ENCODE measurements at places on chromosomes 6 and 20.

DNA sequence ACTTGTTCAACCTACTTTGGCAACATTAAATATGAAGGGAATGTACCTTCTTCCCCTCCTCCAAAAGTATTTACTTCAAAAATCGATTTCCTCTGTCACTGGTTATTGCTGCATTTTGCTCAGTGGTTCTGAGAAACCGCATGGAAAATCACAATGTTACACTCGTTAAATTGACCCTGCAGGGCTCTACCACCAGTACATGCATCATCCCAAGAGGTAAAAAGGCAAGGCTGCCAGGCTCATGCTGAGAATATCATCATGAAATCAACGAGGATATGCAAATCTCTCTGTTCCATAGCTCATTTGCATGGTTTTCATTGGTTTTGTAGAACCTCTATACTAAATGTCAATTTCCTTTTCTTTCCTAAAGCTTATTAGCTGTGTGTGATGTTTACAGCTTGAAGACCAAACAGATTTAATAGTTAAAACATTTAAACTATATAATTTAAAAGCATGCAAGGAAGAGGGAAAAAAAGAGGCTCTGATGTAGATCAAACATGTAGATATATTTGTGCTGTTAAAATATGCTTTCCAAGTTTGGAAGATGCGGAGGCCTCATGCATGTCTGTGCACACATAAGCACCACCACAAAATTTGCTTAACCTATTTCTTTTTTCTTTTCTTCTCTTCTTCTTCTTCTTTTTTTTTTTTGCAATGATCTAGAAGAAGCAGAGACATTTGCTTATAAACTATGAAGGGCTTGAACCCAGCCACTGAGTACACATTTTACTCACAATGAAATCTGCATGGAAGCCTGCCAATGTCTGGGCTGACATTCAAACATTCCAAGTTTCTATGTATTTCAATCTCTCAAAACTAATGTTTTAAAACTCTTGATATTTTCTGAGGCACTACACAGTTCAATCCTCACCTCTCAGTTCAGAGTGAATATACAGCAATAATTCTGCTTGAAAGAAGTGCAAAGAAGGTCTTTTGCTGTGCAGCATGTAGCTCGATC, 194.0 kb downstream of the GMPR start:
- peak; percentile 33 for DNase-seq

- DNase-seq, result no peak
Observed at GRCh38 chr6:77173472-77174074, 289.7 kb downstream of the HTR1B start.

DNA sequence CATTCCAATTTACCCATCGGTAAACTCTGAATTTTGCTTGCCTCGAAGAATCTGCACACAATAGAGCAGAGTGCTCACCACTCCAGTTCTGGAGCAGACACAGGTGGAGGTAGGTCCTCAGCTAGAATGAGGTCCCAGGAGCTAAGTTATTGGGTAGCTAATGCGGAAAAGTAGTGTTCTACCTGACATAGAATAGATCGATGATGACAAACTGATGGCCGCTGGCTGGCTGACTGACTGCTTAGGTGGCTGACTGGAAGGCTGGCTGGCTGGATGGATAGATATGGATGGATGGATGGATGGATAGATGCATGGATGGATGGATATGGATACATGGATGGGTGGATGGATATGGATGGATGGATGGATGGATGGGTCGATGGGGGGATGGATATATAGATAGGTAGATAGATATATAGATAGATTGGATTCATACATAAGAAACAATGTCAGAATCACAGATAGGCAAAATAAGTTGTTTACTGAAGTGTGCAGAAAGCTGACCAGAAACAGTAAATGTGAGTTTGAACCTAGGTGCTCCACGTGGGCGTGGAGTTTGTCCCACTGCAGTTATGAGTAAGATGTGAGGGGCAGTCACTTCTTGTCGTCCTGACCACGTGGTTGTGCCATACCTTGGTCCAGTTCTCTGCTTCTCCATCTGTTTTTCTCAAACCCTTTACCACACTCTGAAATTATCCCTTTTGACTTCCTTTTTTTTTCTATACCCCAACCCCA, 62.1 kb downstream of the TBXT start:
- peak; percentile 18 for DNase-seq

- DNase-seq, result peak; percentile 74
Observed at GRCh38 chr6:422433-423054, 31.0 kb downstream of the IRF4 start.

GRCh38 chr20:31595380-31595653, 9.8 kb upstream of the ID1 start:
- DNase-seq, result no peak

DNA sequence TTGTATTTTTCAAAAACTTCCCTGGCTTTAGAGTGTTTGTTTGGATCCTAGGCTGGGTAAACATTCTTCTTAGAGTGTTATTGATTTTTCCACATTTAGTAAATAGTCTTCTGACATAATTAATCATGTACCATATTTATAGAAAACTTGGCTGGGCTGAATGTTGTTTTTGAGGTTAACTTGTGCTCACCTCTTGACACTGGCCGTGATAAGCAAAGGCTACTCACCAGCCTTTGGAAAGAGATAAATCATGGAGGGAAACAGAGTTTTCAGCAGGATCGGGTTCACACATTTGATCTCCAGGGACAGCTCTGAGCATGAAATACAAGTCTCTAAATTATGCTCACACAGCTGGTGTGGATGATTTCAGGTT, 6.2 kb upstream of the CD93 start:
- no peak for DNase-seq

DNA sequence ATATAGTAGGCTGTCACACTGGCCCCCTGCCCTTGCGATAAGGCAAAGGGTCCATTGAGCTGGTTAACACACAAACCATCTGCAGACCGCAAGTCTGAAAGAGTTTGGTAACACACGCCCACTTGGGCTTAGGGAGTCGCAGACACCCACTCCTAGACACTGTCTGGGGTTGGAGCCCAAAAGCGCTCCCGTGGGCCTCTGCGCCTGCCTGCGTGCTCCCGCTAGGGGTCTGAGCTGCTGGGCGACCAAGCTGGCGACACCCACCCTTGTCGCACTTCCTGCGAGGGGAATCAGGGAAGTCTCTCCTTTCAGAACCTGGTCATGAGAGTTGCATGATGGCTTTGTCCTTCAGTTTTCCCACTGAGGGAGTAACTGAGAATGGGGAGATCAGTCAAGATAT, 653.0 kb downstream of the HTR1B start:
- DNase-seq, result no peak

- DNase-seq, result peak; percentile 55
Observed at GRCh38 chr20:38875175-38875993, 50.8 kb upstream of the FAM83D start.

GRCh38 chr6:89487864-89488263, 54.9 kb downstream of the ANKRD6 start:
- no peak for DNase-seq

DNA sequence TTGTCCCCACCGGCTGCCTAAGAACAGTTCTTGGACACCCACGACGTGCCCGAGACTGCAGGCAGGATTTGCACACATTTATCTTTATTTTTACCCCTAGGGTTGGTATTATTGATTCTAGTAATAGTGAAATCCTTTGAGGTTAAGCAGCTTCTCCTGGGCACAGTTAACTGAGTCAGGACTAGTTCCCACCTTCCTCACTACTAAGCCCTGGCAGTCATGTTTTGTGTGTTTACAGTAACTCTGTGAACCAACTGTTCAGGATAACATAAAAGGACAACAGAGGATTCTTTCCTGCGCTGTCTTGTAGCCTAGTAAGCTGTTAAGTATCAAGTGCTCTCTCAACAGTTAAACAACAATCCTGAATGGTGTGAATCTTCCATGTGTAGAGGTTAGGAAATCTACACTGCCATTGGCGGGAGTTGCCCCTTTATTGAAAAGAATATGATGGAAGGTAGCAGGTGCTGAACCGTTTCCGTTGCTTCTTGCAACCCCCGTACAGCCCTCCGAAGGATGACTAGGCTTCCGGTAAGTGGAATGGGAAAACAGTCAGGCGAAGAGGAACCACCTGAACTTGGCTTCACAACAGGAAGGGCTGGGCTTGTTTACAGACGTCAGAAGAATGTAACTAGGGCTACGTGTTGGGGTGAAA, 979 bp upstream of the SOD2 start:
- DNase-seq, result peak; percentile 26

DNA sequence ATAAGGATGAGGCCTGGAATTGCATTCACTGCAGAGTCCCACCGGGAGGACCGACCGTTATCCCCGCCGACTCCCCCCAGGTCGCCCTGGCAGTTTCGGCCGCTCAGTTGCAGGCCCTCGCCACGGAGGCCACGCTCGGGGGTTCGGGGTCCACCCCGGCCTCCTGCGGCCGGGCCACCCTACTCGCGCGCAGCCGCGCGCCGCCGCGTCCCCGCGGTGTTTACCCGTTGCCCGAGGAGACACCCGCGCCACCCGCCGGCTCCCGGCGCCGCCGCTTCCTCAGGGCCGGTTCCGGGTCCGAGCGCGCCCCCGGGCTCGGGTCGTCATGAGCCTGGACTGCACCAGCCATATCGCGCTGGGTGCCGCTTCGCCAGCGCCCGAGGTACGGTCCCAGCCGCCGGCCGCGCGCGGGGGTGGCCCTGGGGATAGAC, at the start of gene CCDC170:
TSS of gene CCDC170 (plus strand) at position 214 of the 431 bp plus-strand sequence. CDS start at position 326, 112 bp downstream.
- peak; percentile 15 for DNase-seq

- no peak for DNase-seq
Observed at GRCh38 chr20:36818861-36819260, 45.3 kb upstream of the DSN1 start.

DNA sequence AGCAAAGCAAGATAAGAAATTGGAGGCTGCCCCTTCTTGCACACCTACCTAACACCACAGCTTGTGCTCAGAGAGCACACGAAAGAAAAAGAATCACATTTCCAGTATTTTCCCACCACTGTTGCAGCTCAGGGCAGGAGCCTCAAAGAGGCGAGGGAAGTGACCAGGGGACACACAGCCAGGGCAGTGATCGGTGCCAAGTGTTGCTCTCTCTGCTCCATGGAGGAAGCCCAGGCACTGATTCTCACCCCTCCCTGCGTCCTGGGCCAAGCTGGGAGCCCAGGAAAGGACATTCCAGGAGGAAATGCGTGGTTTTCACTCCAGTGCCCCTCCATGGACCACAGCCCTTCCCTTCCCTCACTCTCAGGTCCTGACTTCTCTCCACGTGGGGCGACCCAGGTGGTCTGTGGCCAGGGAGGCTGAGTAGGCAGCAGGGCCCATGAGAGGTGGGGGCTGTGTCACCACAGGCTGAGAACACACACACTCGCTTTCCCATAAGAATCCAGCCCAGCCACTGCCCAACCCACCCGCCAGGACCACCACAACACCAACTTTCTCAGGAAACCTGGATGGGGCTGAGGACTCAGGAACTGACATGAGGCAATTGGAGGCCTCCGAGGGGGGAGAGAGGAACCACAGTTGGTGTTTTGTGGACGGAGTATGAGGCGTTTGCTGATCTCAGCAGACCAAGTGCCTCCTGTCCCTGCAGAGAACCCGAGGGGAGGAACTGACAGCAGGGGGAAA, 81.7 kb upstream of the MAFB start:
- no peak for DNase-seq

GRCh38 chr6:156260815-156261214, 516.4 kb upstream of the ARID1B start:
- DNase-seq, result no peak

- DNase-seq, result no peak
Observed at GRCh38 chr20:62770111-62770910, 26.0 kb upstream of the MRGBP start.

GRCh38 chr6:74651948-74652842, 553.7 kb downstream of the COL12A1 start:
- no peak for DNase-seq

GRCh38 chr20:1094751-1095150, 23.7 kb upstream of the PSMF1 start:
- DNase-seq, result no peak

GRCh38 chr6:3389390-3390167, 67.3 kb downstream of the SLC22A23 start:
- DNase-seq, result no peak

DNA sequence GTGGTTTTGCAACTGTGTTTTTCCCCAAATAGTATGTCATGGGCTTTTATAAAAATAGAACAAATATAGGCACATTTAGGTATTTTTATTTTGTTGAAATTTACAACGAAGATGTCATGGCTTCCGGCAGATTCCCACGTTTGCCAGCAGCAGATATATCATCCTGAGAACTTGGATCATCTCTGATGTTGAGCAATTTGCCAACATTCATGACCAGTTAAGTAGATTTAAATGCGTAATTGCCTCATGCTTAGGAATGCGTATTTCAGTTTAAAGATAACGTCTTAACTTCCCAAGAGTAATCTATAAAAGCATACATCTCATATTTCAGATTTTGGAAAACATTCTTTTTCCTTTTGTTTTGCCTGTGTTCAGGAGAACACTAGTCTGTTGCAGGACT, 457.8 kb downstream of the QKI start:
- DNase-seq, result no peak

GRCh38 chr6:72716916-72717315, 95.1 kb downstream of the KCNQ5 start:
- DNase-seq, result no peak

GRCh38 chr6:70590400-70590799, 23.7 kb downstream of the SDHAF4 start:
- DNase-seq, result no peak

DNA sequence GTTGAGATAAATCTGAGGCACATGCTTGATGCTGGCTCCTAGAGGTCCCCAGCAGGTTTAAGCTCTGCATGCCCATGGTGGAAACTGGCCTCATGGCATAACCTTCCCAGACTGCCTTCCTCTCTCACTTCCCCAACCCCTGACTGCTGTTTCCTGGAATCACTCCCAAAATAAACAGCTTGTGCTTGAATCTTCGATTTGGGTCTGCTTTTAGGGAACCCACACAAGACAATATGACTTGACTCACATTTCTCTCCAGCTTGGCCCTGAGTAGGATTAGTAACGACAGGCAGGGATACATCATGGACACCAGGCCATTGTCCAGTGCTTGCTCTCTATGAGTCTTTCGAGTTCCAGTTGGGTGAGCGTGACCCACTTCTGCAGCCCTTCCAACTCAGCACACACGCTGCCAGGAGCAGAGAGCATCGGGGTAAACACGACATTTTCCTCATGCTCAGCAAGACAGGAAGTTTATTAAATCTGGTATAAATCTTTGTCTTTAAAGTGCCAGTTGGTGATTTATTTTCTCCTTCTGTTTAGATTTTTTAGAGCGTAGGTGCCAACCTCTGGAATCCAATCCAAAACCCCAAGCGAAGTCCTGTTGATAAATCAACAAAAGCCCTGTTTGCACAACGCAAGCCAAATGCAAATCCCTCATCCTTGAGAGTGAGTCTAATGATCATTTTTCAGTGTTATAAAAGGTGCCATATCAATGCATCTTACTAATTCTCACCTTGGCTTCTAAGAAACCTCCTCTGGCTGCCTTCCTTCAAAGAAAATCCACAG, 135.0 kb downstream of the FOXA2 start:
- no peak for DNase-seq

DNA sequence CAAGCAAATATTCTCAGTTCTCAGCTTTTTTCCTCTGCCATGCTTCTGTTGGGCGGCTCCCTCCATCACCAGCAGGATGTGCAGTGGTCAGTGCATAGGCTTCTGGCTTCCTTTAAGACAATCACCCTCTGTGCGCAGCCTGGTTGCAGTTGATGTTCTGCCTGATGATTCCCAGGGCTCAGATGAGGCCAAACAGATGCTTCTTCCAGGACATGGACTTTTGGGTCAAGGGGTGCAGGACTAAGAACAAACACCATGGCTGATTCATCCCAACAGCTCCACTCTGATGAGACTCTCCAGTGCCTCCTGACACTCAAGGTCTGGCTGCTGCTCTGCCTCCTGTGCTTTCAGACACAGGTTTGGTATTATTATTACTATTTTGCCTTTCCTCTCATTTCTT, 554.8 kb upstream of the CDH4 start:
- no peak for DNase-seq

Measured in activated CD4-positive, alpha-beta T cell treated with anti-CD3 and anti-CD28 coated beads, Interleukin-2, amount 50 U/mL, for 48 hours (primary cell).